ENCODE measurements at places on chromosomes 4 and X.

- no peak for DNase-seq
Observed at GRCh38 chr4:95546866-95547714, 1.7 kb downstream of the UNC5C start.

DNA sequence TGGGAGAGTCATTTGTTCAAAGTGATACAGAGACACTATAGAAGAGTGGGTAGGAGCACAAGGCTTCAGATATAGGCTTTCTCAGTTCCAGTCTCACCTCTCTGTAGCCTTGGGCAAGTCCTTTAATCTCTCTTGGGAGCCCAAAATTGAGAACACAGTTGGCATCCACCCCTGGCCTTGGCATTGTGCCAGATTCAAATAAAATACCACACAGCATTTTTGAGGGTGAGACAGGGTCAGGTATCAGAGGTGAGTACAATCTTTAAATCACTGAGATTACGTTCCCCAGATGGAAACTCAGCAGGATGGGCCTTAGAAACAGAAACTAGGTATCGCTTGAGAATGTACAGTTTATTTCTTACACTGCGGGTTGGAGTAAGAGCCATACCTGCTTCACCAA is 25.2 kb upstream of the SMIM10L2A start:
- no peak for DNase-seq

DNA sequence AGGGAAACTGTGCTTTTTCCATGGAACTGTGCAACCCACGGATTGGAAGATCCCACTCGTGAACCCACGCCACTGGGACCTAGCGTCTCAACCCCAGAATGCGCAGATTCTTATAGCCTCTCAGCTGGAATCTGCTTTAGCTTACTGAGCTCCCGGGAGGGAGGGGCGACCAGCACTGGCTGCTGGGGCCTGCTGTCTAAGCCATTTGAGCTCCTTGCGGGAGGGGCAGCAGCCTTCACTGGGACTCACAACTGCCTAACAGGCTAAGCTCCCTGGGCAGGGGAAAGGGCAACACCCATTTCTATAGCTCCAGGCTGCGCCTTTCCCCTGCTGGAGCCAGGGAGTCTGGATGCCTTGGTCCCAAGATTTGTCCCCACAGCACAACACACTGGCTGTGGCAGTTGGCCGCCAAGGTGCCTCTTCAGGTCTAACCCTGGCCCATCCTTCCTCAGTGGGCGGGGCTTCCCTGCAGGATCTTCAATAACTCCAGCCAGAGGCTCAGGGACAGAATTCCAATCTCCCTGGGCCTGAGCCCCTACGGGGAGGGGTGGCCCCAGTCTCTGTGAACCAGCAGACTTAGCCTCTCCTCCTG is 451.7 kb upstream of the PITX2 start:
- DNase-seq = no peak

- no peak for DNase-seq
Observed at GRCh38 chr4:85128246-85129204, 162.0 kb upstream of the WDFY3 start.

- DNase-seq = no peak
Observed at GRCh38 chrX:131861088-131861787, 161.9 kb upstream of the STK26 start.

DNA sequence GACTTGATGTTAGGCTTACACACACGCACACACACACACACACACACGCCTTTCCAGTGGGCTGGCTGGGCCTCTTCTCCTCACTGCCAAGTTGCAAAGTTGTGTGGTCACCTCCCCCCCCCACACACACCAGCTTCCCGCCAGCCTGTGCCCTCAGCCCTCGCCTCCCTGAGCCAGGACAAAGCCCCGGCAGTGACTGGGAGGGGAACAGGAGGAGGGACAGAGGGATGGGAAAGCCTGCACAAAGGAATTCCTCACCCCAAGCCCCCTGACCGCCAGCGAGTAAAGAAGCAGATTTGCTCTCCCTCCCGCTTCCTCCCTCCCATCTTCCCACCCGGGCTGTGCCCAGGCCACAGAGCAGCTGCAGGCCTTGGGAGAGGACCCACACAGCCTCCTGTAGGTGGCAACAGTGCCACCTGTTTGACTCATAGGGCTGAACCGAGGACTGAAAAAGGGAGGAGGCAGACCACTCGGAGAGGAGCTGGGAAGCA is at the start of gene GDPD2:
GDPD2 (plus strand) TSS at position 464 of the 491 bp plus-strand sequence. CDS start 1,671 bp downstream, outside the sequence.
- no peak for DNase-seq

GRCh38 chr4:73620115-73620792 is at the start of gene RASSF6:
Gene RASSF6, minus strand, starts transcription at chr4:73620436. Its CDS starts 8,641 bp downstream, at chr4:73611795.
- no peak for DNase-seq

- no peak for DNase-seq
Observed at GRCh38 chr4:116223040-116223732, 862.2 kb downstream of the TRAM1L1 start.

- no peak for DNase-seq
Observed at GRCh38 chr4:44740201-44740600, 13.8 kb upstream of the GNPDA2 start.

DNA sequence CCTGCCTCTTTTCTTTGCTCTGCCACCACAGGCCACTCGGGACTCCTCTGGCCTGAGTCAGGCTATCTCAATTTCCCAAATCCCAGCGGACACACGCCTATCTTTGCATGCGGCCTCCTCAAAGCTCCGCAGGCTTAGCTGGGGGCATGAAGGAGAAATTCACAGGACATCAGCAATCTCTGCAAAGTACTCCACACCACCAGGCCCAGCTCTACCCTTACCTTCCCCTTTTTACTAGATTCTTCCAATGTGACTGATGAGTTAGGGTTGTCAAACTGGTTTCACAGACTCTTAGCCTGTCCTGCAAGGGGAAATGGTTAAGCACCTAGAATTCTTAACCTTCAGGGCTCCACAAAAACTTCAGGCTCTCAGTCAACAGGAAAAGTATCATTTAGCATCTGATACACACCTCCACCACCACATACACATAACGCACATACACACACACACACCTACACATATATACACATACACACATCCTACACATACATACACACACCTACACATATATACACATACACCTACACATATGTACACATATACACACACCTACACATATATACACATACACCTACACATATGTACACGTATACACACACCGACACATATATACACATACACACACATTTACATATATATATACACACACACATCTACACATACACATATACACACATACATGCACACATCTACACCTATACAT is 349.1 kb downstream of the ANK2 start:
- DNase-seq = no peak

- DNase-seq = no peak
Observed at GRCh38 chr4:163042306-163042705, 124.4 kb downstream of the NAF1 start.

- DNase-seq = no peak
Observed at GRCh38 chrX:153706799-153707198, 17.4 kb downstream of the BCAP31 start.

All from stimulated activated CD4-positive, alpha-beta T cell treated with anti-CD3 and anti-CD28 coated beads, Interleukin-1b, Interleukin-23, amount 100 ng/mL, for 1 hour (primary cell).